ENCODE measurements at places on chromosomes 3 and 15. TPM values are rescaled to one million over a fixed set of nuclear protein-coding genes. Genes with fewer than 3 reads are reported as not detected.

The TNNC1 gene
- total RNA-seq = 1.7 TPM

The PSTPIP1 gene
- total RNA-seq = 10.2 TPM

The MOBP gene
- not detected for total RNA-seq

The KBTBD13 gene
- total RNA-seq = not detected

The CCR8 gene
- total RNA-seq = not detected

The ATP13A5 gene
- not detected for total RNA-seq

The TMEM212 gene
- not detected for total RNA-seq

The CSPG4 gene
- 158 TPM for total RNA-seq

The SERPINI2 gene
- total RNA-seq = not detected

The LCMT2 gene
- total RNA-seq = 7.8 TPM

The CLDN18 gene
- under 0.01 TPM for total RNA-seq

The CTXN2 gene
- not detected for total RNA-seq

The FRMD4B gene
- 52.8 TPM for total RNA-seq

The TMEM40 gene
- total RNA-seq = not detected

The MESP2 gene
- 0.78 TPM for total RNA-seq

The HYKK gene
- 4.7 TPM for total RNA-seq

The LMAN1L gene
- total RNA-seq = not detected

The SLC27A2 gene
- 0.11 TPM for total RNA-seq

The DLEC1 gene
- 0.54 TPM for total RNA-seq

The MORC1 gene
- not detected for total RNA-seq

Data from articular chondrocyte of knee joint (primary cell).